ENCODE measurements at places on chromosomes 2 and 18.

DNA sequence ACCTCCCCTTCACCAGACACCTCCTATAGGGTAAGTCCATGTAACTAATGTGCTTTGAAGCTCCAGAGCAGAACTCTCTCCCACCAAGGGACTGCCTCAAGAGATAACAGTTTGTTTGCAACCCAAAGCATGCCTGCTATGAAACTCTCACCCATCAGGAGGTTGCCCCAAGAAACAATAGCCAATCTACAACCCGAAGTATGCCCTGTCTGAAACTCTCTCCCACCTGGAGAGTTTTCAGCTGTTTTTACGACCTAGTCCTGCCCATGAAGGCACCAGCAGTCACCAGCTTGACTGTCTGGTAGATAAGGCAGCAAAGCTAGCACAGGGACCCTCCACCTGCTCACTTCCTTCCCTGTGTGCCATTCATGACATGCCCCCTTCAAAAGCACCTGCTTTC is 533.9 kb upstream of the CRIM1 start:
- no peak for DNase-seq

DNA sequence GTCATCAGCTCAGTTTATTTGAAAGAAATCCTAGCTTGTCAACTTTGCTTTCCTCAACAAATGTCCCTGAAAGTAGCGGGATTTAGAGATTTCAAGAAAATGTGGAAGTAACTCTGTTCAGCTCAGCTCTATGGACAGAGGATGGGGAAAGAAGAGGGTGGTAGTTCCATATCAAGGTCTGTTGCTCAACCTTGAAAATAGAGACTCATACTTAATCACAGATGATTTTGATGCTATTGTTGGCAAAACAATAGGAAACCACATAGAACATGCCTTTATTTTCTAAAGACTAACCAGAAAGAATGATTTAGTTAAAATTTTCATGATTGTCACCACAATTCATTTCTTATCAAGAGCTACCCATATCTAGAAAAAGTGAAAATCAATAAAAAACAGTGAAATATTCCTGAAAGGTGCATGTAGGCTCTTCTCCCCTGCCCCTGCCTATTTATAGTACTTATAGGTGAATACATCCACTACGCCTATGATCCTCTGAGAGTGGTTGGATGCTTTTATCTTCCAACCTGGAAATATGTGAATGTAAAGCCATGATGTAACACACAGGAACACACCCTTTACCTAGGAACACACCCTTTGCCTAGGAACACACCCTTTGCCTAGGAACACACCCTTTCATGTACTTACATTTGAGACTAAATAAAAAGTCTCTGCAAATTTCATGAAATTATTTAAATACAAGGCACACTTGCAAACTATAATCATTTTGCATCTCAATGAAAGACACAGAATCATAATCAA is 65.8 kb downstream of the ETAA1 start:
- DNase-seq: no peak

DNA sequence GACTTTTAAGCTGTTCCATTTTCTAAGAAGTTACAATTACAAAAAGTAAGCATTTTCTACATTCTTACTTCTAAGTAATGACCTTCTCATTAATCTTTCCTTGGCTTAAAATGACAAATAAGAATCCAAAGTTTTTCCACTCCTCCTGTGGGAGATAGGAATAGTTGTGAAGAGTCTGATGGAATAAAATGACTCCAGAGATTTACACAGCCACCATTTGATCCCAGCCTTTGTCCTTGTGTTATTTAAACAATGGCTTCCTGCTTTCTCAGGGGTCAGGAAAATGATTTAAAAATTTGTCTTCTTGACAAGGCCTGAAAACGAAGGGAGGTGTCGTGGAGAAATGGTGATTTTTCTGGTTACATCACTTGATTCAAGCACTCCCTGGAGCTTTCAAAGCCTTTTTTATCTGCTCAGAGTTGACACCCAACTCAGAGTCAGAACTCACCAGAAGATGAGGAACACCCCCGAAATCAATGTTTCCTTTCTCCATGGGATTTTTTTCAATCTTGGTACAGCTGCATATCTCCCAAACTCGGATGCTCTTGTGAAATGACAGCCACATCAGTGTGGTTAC is 106.5 kb downstream of the GALNT3 start:
- no peak for DNase-seq

- DNase-seq: no peak
Measured at GRCh38 chr2:195181059-195181705, 475.8 kb upstream of the SLC39A10 start.

GRCh38 chr2:88841224-88841929 is 149.9 kb downstream of the RPIA start:
- DNase-seq: no peak

DNA sequence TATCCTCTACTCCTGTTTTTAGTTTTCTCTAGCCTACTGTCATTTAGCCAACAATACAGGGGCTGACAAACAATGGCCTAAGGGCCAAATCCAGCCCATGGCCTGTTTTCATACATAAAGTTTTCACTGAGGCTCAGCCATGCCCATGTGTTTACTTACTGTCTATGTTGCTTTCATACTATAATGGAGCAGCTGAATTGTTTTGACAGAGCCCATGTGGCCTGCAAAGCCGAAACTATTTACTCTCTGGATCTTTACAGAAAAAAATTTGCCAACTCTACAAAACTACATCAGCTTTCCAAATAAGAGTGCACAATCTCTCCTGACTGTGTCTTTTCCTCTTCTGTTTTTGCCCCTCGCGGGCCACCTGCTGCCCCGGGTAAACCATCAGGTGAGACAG is 24.0 kb downstream of the LGALSL start:
- DNase-seq: no peak

DNA sequence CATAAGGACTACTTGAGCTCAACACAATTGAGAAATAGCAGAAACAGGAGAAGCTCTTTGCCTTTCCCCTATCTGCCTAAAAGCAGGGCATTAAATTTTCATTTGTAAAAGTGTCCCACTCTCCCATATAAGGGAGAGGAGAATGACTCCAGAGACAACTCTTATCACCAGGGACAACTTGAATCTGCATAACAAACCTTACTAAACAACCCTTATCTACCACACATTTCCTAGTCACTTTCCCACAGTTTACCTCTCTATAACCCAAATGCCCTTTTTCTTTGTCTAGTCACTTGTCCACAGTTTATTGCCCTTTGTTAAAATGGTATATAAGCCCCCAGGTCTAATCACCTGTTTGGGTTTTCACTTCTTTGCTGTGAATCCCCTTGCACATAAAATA is 37.5 kb upstream of the PPM1B start:
- DNase-seq: no peak

DNA sequence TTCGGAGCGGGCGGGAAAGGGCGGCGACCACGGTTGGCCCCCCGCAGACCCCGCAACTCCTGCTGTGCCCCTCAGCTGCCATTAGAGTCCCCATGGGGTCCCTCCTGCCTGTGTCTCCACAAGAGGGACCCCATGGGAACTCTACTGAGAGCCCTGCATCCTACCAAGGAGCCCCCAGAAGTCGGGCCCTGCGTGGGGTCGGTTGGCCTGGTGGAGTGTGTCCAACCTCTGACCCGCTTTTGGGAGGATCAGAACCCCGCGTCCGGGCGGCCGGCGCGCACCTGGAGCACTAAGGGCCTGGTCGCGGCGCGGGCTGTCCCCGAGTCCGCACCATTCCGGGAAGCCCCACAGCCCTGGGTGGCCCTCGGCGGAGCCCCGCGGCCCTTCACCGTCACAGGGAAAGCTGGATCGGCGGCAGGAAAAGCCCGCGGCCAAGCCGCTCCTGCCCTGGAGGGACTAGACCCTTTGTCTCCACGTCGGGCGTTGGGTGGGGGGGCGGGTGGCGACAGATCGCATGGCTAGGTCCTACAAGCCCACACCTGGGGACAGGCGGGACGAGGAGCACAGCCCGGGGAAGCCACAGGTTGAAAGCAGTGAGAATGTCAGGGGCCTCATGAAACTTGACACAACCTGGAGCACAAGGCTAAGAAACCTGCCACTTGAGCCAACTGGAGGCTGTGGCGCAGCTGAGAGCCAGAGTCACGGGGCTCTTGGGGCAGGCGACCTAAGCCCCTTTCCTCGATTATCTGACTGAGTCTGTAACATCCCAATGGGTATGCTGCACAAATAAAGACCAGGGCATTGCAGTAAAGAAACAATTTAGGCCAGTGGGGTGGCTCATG is 11.2 kb upstream of the CXXC1 start:
- no peak for DNase-seq

DNA sequence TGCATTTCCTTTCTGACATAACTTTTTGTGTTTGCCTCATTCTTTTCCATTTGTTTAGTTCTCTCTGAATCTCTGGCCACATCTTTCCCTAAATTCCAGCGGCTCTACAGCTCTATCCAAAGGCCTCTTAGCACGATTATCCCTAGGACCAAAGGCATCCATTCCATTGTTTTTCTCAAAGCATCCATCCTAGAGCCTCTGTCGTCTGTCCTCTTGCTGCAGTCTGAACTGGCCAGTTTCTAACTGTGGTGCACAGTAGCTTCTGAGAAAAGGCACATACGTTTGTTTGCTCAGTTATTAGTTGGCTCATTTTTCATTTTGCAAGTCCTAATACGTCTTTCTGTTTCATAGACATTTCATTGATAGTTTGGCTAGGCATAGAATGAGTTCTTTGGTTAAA is 45.7 kb upstream of the TCF7L1 start:
- no peak for DNase-seq

- DNase-seq: no peak
Measured at GRCh38 chr2:27445615-27446014, 3.4 kb downstream of the KRTCAP3 start.

GRCh38 chr2:168798888-168799410 is 3.5 kb upstream of the NOSTRIN start:
- no peak for DNase-seq

GRCh38 chr2:202337706-202338346 is 38.3 kb upstream of the BMPR2 start:
- DNase-seq: no peak

DNA sequence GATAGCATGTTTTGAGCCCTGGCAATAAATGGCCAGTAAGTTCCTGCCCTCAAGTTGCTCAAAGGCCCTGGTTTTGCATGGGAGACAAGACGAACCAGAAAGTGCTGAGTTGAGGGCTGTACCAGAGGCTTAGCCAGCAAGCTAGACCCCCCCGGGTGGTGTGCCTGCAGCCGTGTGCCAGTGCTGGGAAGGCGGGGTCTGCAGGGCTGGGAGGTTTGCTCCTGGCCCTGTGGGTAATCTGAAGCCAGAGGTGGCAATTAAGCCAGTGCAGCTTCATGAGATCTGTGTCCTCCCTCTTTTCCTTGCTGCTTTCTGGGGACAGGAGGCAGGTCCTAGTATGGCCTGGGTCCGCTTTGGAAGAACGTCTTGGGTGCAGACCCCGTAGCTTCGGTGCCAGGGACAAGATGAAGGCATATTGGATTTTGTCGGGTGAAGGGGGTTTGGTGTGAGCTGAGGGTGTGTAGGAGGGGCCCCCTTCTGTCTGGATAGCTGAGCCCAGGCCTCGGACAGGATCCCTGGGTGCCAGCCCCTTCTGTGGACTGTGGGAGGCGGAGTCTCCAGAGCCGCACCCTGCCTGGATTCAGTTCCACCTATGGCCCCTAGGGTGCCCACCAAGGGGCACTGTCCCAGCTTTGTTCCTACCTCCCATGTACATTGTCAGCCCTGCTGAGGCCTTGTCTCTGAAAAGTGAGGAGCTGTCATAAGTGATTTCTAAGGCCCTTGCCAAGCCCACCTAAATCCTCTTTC is 15.6 kb downstream of the ATOH8 start:
- no peak for DNase-seq

GRCh38 chr2:180644709-180645108 is 335.7 kb upstream of the UBE2E3 start:
- no peak for DNase-seq

DNA sequence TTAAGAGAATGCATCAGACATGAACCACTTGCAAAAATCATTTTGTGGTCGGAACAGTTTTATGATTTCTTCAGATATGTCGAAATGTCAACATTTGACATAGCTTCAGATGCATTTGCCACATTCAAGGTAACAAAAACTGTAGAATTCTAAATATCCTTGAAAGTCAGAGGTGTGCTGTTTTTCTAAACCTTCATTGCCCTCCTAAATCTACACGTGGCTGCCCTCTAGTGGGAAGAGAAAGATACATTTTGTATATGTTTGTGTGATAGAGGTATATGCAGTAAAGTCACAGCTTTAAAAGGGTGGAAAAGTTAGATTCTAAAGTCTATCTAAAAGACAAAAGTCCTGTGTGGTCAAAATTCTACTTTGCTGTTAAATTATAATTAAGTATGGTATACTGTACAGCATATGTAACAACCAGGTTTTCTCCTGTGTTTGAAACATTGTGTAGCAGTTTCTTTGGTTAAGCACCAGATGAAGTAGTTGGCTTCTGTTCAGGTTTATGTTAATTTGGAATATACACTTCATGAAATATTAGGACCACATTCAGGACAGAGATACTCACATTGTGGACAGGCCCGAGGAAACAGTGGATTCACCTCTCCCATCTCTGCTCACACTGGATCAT is 65.9 kb upstream of the ITM2C start:
- peak; percentile 18 for DNase-seq

- DNase-seq: peak; percentile 92
Measured at GRCh38 chr2:110770404-110770958, 38.1 kb downstream of the ACOXL start.

- DNase-seq: no peak
Measured at GRCh38 chr18:70335892-70336726, 47.3 kb downstream of the SOCS6 start.

DNA sequence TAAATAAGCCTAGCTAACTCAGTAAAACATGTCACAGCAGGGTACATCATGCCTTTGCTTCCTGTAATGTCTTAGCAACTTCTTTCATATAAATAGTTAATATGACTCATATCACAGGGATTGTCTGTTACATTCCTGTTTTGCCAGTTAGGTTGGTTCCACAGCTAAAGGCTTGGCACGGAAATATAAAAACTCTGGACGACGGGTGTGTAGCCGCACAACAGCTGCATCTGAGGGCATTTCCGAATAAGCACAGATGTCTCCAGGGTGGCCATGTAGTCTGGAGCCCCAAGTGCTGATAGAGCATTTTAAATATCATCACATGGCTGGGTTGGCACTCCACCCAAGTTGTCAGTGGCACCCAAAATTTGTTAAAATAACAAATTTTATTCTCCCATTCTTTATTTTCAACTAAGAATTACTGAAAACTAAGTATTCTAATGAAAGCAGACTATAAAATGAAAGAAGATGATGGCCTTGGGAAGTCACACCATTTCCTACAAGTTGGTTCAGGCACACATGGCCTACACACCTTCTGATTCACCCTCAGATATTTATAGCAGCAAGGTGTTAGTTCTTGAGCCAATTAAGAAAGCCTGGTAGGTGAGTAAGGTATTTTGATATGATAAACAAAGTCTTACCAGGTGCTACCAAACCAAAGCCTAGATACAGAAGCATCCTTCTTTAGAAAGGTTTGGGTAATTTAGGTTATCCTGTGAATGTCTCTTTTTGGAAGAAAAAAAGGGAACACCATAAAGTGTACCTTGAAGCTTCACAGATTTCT is 61.8 kb upstream of the STK17B start:
- no peak for DNase-seq

- no peak for DNase-seq
Measured at GRCh38 chr2:178450524-178450773, 526 bp downstream of the PRKRA start.
